Fibroblast of skin of right biceps (primary cell): ENCODE measurements at places on chromosomes 5 and 9.

DNA sequence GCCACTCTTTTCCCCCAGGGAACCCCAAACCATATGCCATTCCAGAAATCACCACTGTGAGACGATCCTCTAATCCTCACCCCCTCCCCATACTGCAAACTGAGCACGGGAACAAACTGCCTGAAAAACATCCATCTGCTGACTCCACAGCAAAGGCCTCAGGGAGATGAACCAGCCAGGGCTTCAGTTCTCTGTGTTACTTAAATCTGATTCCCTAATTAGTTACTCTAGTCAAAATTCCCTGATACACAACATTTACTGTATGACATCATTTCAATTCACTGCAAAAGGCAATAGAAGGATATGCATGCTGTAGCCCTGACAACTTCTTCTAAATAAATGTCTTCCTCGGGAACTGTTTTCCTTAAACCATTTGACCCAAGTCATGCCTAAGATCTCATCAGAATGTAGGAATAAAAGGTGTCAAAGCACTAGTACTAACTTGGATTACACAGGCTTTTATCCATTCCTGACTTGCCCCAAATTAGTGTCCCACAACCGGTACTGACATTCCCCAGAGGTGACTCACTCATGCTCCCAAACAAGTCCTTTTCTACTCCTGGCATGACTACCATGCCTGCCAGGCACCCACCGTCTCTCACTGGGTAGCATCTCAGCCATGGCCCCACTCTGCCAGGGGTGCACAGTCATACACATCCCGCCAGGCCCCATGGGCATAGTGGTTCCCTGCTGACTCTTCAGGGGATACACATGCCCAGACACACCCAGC is 35.0 kb downstream of the MTX3 start:
- DNase-seq: peak; percentile 72

- peak; percentile 37 for DNase-seq
Measured at GRCh38 chr9:110750272-110750671, 81.7 kb downstream of the MUSK start.

GRCh38 chr5:97044052-97044451 is 98.4 kb downstream of the LIX1 start:
- no peak for DNase-seq

DNA sequence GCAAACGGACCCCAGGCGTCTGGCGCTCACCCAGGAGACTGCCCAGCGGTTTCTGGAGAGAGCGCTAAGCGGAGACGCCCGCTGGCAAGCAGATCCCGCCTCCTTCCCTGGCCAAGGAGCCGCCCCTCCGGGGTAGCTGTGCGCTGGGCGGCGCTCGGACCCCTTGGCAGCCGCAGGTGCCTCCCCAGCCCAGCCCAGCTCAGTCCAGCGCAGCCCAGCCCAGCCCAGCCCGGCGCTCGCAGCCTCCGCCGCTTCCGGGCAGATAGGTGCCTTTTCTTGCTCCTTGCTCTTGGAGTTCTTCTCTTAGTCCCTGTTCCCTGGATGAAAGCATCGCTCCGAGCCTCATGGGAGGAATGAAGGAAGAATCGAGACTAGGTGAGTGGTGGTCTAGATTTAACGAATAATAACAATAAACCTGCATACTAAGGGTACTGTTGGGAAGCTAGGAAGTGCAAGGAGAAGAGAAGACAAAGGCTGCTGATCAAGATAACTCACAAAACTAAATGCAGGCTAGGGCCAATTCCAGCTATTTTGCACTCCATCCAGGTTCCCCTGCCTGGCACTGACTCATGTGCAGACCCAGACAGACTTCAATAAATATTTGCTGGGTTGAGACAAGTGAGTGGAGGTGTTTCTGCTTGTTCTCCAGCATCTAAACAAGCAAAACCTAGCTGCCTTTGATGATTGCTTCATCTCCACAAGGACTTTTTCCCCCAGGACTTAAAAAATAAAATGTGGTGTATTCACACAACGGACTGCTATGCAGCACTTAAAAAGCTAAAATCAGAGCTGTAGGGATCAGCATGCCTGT is at the start of gene STK32A:
Gene STK32A (plus strand): TSS at position 202 of the 811 bp plus-strand sequence. CDS start 4,609 bp downstream, outside the sequence.
- DNase-seq: peak; percentile 0

DNA sequence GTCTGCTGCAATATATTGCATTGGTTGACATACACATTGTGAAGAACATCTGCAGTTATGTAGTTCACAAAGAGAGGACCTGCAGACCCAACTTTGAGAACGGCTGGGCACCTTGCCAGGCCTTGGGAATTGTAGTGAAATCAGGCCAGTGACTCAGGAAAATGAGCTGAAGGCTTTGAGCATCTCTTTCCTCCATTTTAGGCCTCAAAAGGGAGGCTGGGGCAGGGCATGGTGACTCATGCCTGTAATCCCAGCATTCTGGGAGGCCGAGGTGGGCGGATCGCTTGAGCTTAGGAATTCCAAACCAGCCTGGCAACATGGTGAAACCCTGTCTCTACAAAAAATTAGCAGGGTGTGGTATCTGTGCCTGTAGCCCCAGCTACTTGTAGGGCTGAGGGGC is 1.4 kb upstream of the IPPK start:
- peak; percentile 93 for DNase-seq

DNA sequence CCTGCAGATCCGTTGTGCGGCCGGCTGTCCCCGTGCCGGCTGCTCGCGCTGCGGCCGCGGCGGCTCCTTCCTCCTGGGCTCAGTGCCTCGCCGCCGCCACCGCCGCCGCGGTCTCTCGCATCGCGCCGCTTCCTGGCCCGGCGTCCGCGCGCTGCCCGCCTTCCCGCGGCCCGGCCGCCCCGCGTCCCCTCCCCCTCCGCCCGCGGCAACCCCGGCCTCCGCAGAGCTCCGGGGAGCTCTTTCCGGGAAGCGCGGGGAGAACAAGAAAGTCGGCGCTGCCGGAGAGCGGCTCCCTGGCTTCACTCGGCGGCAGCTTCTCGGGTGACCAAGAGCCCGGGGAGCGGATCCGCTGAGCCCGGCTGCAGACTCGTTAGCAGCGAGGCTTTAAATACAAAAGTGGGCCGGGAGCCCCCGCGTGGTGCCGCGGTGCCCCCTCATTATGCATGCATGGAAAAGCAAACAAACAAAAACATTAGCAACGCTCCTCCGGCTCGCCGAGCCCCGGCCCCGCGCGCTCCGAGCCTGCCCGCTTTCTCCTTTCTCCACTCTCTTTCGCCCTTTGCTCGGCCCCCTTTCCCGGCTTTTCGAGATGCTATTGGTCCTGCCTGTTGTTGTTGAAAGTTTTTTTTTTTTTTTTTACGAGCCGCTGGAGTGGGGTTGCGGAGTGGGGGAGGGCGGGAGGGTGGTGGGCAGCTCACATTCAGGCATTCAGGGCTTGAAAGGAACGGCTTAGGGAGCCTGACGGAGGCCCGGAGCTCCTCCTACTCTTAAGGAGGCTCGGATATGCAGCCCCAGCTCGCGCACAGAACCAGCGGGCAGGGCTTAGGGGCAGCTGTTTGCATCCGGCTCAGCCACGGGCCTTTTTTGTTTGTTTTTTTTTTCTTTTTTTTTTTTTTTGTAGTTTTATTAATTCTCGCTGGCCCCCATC is at the start of gene GAS1:
Gene GAS1 (minus strand): TSS at position 361 of the 928 bp plus-strand sequence. CDS start 727 bp downstream, outside the sequence.
- DNase-seq: peak; percentile 97

GRCh38 chr9:72661401-72662135 is 140.2 kb downstream of the TMC1 start:
- DNase-seq: peak; percentile 74

- no peak for DNase-seq
Measured at GRCh38 chr9:17648516-17648915, 69.7 kb downstream of the SH3GL2 start.

DNA sequence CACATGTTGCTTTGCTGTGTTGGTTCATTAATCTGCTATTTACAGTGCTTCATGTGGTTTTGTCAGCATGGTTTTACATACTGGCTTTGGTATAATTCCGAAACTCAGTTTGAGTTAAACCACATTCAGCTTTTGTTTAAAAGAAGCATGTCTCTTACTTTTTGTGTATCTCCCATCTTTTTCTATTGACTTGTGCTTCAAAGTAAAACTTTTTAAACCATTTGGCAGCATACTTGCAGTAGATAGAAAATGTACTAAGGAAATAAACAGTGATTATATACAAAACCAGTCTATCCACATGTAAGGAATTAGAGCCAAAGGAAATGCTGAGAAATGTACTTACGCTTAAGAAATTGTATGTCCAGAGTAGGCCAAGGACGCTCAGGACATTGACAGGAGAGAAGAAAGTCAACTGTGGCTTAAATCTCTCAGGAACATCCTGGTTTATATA is 286.9 kb downstream of the ARHGEF28 start:
- DNase-seq: no peak

- DNase-seq: peak; percentile 33
Measured at GRCh38 chr9:97501177-97501971, at the start of gene TMOD1. Gene TMOD1, plus strand, starts transcription at chr9:97501666. Its CDS starts 22,523 bp downstream, at chr9:97524189.

GRCh38 chr5:30663536-30663935 is 530.0 kb upstream of the CDH6 start:
- DNase-seq: no peak

- peak; percentile 93 for DNase-seq
Measured at GRCh38 chr9:124553738-124554137, 46.5 kb upstream of the NR5A1 start.

GRCh38 chr5:43099640-43100039 is 21.1 kb upstream of the ZNF131 start:
- DNase-seq: no peak

- peak; percentile 64 for DNase-seq
Measured at GRCh38 chr5:3594510-3595005, 1.1 kb upstream of the IRX1 start.

- peak; percentile 46 for DNase-seq
Measured at GRCh38 chr5:87400305-87400899, 12.3 kb downstream of the CCNH start.

DNA sequence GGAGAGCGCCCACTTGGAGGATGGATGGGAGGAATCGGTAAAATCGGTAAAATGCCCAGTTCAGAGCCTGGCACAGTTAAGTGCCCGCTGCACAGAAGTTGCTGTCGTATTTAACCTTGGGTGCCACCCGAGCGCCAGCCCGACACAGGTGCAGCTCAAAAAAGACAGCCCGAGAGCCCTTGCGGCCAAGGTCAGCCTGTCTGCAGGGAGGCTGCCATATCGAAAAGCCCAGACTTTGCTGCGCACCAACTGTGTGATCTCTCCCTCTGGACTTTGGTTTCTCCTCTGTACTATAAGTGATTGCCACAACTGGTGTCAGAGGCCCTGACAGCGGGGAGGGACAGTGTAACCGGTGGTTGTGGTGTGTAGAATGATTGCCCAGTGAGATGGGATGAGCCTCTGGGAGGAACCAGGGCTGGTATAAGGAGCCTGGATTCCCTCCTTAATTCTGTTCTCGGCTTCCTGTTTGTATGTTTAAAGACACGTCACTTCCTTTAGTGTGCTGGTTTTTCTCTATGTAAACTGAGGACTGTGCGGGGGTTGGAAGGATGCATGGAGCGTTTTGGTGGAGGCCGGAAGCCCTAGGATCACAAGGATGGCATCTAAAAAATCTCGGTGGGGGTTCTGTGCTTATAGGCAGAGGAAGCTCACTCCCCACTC is 792 bp downstream of the NTMT1 start:
- DNase-seq: peak; percentile 96

DNA sequence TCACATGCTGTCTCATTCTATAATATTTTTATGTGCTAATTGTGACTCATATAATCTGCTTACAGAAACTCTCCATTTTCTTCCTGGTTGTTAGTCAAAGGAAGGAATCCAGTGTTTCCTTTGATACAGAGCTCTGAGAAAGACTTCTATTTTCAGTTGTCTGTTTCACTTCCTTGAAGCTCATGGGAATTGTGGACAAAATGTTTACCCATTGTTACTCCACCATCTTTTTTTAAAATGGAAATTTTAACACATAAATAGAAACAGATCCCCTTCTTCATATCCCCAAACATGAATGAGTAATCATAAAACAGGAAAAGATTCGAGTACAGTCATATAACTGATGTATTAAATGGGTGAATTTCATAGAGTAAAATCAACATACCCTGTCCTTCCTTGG is 42.0 kb upstream of the KCNN2 start:
- DNase-seq: peak; percentile 54

GRCh38 chr9:114007991-114008666 is 70.0 kb downstream of the AMBP start:
- DNase-seq: no peak

DNA sequence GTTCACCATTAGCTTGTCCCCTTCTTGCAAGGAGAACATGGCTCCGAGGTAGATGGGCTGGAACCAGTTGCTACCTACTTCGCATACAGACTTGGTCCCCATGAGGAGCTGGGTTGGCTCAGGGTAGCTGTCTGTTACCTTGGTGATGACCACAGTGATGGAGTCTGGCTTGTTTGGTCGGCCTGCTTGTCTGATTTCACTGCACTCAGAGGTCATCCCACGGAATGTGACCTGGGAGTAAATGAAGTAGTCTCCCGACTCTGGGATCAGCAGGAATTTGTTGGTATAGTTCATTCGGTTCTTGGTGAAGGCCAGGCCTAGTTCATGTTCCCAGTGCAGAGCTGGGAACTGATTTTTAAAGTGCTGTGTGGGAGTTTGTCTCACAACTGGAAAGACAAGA is 15.3 kb downstream of the TNFSF15 start:
- no peak for DNase-seq

GRCh38 chr5:120690621-120691407 is 226.7 kb downstream of the PRR16 start:
- DNase-seq: no peak

- DNase-seq: no peak
Measured at GRCh38 chr9:95503369-95503768, 13.4 kb downstream of the PTCH1 start.

- no peak for DNase-seq
Measured at GRCh38 chr5:757931-758697, 26.4 kb downstream of the ZDHHC11B start.

DNA sequence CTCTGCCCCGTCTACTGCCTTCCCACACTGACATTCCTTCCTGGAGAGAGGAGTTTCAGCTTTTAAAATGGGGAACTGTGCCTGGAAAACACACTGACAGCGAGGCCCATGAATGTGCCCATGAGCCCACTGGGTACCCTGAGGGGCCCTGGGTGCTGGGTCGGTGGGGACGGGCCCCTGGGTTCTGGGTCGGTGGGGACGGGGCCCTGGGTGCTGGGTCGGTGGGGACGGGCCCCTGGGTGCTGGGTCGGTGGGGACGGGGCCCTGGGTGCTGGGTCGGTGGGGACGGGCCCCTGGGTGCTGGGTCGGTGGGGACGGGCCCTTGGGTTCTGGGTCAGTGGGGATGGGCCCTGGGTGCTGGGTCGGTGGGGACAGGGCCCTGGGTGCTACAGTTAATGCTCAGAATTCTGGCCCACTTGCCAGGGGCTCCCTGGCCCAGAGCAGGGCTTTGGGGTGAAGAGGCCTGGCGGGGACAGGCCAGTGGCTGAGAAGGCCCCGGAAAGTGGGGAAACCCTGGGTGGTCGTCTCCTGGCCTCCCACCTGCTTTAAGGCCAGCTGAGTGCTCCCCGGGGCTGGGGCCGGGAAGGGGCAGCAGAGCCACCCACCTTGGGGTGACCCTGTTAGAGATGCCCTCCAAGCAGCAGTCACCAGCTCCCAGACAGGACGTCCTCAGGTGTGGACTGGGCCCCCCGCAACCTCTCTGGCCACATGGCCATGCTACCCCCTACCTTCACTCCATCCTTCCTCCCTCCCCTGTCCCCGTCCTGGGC is 2.5 kb downstream of the GPSM1 start:
- no peak for DNase-seq

- no peak for DNase-seq
Measured at GRCh38 chr9:118786877-118787276, 582.4 kb downstream of the BRINP1 start.
